NCI-H460 (cell line): ENCODE measurements at places on chromosomes 13 and 19.

DNA sequence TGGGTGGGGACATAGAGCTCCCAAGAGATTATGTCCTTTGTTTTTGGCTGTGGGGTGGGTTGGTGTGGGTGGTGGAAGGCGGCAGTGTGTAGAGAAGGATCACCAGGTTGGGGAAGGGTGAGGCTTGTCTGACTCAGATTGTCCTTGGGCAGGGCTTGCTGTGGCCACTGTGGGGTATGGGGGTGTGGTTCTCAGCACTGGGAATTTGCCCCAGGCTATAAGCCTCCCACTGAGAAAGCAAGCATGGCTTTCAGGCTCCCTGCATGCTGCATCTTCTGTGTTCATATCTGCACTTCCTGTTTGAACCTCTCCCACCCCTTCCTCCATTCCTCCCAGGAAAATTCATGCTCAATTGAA, 34.9 kb downstream of the DNAJC15 start:
- peak; percentile 64 for DNase-seq

GRCh38 chr13:42696191-42696590, 85.2 kb upstream of the FAM216B start:
- DNase-seq: no peak

GRCh38 chr19:1164684-1165531, 9.2 kb downstream of the SBNO2 start:
- no peak for DNase-seq

DNA sequence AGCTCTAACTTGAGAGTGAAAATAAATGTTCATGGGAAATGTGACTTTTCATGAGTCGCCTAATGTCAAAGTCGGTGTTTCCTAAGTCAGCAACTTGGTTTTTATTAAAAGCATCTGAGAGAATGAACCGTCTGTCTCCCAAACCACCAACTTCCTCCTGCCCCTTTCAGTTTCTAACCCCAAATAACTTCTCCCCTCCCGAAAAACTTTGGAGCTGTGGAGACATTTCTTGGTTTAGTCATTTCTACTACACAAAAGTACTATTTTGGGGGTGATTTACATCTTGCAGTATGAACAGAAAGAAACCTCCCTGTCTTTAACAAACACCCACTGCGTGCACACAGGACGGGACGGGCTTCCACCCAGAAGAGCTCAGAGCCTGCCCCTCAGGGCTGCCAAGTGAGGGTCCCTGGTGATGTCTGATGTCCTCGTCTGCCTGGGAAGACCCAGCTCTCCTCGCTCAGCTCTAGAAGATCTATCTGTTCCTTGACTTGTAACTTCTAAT, 65.0 kb downstream of the RASA3 start:
- no peak for DNase-seq

GRCh38 chr13:24541127-24541475, 28.5 kb upstream of the PARP4 start:
- DNase-seq: no peak

DNA sequence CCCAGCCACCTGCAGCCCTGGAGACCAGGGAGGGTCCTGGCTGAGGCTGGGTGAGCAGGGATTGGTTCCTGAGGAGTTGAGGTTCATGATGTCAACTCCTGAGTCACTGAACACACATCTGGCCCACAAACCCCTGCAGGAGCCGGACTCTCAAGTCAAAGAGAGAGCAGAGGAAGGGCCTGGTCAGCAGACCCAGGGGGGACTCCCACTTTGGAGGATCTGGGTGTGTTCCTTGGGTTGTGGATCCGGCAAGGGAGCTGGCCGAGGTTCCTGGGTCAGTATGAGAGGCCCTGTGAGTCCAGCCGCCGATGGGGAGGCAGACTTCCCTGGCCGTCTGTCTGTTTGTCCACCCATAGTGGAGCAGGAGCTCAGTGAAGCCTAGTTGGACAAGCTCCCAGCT, 4.0 kb downstream of the SLC7A10 start:
- DNase-seq: no peak

DNA sequence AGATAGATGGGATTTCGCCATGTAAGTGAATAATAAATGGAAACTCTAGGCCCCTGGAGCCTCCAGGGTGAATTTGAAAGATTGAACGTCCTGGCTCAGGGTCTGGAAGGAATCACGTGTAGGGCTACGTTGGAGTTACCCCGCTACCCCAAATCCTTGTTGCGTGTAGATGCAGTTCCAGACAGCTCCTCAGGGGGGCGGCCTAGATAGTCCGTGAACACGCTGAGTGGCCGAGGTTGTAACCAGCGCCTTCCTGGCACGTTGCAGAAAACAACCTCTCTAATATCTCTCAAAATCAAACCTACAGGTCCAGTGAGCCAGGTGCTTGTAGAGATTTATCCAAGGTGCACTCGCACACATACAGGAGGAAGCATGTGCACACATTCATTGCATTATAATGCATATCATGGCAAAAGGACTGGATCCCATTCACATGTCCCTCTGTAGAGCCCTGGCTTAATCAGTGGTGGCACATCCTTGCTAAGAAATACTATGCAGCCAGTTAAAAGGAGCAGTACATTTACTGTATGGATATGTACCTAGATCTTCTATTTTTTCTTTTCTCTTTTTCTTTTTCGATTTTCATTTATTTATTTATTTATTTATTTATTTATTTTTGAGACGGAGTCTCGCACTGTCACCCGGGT, 2.5 kb upstream of the KEAP1 start:
- peak; percentile 49 for DNase-seq

GRCh38 chr19:29963576-29963975, 21.5 kb downstream of the URI1 start:
- DNase-seq: no peak

DNA sequence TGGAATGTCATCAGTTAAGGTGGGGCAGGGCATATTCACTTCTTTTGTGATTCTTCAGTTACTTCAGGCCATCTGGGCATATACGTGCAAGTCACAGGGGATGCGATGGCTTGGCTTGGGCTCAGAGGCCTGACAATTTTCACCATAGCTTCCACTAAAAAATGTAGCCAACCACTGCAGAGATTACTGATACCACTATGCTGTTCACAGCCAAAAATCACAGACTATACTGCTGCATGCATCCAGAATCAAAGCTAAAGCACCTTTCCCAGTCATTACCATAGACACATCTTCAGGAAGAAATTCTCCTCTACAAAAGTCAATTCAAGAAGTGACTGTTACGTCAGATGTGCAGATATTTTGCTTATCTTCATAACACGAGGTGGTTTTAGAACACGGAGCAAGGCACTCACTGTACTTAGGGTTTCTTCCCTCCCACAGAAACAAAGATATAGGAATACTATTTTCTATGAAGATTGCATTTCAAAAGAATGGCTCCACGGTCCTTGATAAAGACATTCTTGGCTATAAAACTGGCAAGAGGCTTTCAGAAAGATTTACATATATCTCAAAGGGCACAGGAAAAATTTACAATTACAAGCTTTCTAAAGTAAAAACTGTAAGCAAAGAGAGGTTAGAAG, 1556.6 kb upstream of the PRR20A start:
- no peak for DNase-seq

GRCh38 chr13:80630685-80631121, 289.8 kb upstream of the SPRY2 start:
- no peak for DNase-seq

DNA sequence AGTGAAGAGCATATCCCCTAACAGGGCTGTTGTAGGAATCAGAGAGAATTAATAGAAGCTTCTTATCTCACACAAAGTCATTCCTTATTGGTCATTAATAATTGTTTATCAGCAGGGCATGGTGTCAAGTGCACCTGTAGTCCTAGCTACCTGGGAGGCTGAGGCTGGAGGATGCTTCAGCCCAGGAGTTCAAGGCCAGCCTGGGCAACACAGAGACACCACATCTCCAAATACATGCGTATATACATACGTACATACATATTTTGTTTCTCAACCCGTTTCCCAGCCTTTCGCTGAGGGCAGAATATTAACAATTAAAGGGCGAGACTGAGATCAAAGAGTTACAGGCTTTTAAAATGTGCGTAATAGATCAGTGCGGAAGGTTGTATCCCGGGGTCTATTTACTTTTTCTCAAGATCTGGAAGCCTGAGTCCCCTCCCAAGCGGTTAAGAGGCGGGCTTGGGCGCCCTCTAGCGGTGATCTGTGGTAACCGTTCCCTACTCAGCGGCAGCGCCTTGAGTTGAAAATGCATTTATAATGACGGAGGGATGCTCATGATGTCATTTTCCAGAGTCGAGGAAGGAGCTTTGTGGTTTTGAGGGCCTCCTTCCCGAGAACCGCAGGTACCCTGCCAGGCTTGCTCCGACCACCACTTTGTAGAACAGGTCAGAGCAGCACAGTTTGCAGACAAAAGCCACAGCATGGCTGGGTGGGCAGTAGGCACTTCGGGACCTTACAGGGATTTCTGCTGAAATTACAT, 169.6 kb upstream of the GPR12 start:
- peak; percentile 48 for DNase-seq

DNA sequence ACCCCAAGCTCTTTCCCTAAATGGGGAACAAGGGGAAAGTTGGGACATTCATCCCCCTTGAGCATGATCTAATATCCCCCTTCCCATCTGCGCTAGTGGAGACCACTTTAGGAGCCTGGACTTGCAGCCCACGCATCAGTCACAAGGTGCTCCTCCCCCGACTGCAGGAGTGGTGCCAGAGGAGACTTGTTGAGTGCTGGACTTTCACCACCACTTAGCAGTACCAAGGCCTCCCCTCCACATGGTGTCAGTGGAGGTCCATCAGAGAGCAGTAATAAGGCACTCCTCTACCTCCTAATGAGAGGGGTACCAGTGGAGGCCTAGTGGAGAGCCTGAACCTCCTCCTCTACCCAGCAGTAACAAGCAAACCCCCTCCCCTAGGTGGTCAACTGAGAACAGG, 22.5 kb downstream of the CAB39L start:
- no peak for DNase-seq

DNA sequence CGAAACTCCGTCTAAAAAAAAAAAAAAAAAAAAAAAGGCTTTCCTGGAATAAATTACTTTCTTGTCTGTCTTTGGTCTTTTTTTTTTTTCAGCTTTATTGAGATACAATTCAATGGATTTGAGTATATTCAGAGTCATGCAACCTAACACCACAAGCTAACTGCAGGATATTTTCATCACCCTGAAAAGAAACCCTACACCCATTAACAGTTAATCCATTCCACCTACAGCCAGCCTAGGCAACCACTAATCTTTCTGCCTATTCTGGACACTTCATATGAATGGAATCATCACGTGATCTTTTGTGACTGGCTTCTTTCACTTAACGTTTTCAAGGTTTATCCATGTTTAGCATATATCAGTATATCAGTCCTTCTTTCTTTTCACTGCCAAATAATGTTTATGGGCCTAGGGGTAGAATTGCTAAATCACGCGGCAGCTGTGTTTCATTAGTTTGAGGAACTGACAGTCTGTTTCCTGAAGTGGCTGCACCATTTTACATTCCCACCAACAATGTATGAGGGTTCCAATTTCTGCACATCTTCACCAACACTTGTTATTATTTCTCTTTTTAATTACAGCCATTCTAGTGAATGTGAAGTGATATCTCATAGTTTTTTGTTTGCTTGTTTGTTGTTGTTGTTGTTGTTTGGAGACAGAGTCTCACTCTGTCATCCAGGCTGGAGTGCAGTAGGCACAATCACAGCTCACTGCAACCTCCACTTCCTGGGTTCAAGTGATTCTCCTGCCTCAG, 19.9 kb downstream of the LRFN3 start:
- DNase-seq: no peak

DNA sequence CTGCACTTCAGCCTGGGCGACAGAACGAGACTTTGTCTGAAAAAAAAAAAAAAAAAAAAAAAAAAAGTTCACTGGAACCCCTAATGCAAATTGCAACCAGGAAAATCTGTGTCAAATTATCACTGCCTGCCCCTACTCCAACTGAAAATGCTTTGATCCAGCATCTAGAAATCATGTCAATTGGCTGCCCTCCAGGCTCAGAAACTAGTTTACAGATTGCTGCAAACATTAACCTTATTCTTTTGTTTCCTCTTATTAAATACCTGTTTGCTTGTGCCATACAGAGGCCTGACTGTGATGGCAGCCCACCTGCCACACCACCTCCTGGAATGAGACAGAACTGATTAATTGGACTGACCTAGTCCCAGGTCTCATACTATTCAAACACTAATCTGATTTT, 18.6 kb upstream of the AKT2 start:
- no peak for DNase-seq

- peak; percentile 40 for DNase-seq
Observed at GRCh38 chr19:18649371-18650020, 12.7 kb downstream of the KLHL26 start.

DNA sequence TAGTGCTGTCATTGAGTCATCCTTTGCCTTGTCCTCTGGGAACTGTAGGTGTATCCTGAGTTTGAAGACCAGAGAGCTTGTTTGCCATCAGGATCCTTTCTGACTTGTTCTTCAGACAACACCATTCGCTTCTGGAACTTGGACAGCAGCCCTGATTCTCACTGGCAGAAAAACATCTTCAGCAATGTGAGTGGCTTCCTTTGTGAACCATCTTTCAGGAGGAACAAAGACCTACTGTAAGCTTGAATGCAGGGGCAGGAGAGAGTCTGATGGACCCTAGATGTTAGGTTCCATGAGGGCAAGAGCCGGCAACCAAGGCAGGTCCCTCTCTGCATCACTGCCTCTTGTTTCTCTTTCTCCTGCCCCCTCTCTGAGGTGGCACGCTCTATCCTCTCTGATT, 26.7 kb downstream of the WDR62 start:
- no peak for DNase-seq

GRCh38 chr19:43455321-43456113, 9.9 kb downstream of the LYPD3 start:
- no peak for DNase-seq

GRCh38 chr13:98676239-98676638, 76.2 kb downstream of the SLC15A1 start:
- no peak for DNase-seq
